DMS153 (cell line): ENCODE measurements at places on chromosomes 7 and 10.

DNA sequence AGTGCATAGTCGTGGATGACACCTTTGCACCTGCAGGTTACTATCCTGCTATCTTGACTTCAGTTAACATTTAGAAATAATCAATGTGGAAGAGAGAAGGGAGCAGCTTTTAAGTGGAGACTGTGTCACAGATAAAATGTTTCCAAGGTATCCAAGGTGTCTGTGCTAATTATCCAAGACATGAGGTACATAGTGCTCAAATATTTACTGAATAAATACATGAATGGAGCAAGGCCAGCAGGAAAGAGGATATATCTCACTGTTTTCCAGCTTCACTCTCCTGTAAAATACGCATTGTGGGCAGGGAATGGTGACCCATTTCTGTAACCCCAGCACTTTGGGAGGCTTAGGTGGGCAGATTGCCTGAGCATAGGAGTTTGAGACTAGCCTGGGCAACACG lies 552.4 kb downstream of the PHTF2 start:
- DNase-seq = no peak

GRCh38 chr7:59079-60016 lies 133.0 kb upstream of the FAM20C start:
- no peak for DNase-seq

DNA sequence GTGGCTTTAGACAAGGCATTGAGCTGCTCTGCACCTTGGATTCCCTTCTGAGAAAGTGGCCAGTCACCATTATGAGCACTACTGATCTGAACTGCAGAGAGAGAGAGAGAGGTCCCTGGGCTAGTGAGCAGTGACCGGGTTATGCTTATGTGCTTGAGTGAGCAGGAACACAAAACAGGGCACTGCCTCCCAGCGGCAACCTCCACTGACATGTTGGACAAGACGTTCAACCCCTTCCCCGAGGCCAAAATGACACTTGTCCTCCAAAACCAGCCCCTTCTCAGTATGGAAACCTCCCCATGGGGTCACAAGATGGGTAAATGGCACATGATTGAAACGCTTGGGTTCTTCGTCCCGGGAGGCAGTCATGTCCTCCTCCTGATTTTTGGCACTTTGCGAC lies 339.4 kb upstream of the ZMIZ1 start:
- no peak for DNase-seq

DNA sequence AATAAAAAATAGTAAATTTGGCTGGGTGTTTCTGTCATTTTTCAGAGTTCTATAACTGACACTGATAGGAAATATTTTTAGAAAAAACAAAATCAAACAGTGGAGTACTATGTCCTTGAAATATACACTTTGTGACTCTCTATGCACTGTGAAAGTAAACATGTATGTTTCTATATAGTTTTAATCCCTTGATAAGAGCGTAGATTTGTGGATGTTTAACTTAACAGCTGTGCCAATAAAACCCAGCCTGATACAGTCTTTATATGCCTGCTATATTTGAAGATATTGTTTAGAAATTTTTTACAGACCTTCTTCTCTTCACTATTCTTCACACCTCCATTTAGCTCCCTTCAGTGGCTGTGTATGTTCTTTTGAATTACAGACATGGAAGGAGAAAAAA lies 473.3 kb upstream of the FZD8 start:
- DNase-seq = no peak

DNA sequence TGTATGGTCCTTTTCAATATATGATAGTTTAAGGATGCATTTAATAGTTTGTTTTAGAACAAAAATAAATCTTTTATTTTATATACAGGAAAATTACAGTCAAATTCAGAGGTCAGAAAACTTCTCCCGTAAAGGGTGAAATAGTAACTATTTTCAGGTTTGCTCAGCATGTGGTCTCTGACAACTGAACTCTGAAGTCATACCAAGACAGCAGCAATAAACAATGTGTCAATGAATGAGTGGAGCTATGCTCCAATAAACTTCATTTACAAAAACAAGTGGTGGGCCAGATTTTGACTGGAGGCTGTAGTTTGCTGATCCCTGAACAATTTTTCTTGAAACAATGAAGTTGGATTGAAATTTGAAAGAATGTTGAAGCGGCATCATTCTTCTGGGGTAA lies 123.6 kb downstream of the ZNF248 start:
- no peak for DNase-seq

- no peak for DNase-seq
Measured at GRCh38 chr7:111324228-111324627, 233.3 kb downstream of the LRRN3 start.

GRCh38 chr10:64648915-64649314 lies 1127.7 kb downstream of the REEP3 start:
- no peak for DNase-seq

DNA sequence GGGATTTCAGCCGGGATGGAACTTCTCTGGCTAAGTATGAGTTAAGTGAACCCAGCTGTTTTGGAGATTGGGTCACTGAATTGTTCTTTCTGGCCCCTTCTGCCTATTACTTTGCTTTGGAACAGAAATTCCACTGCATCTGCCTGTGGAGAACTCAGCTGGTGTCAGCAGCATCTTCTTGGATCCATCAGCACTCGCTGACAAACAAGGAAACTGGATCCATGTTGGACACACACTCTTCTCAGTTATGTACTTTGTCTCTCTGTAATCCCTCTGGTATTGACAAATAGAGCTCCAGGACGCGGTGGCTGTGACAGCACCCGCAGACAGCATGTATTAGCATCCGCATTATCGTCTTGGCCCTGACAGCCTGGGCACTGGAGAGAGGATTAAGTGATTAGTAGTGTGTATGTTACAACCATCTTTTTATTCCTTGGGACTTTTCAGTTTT lies 73.0 kb upstream of the BMPER start:
- DNase-seq = no peak

DNA sequence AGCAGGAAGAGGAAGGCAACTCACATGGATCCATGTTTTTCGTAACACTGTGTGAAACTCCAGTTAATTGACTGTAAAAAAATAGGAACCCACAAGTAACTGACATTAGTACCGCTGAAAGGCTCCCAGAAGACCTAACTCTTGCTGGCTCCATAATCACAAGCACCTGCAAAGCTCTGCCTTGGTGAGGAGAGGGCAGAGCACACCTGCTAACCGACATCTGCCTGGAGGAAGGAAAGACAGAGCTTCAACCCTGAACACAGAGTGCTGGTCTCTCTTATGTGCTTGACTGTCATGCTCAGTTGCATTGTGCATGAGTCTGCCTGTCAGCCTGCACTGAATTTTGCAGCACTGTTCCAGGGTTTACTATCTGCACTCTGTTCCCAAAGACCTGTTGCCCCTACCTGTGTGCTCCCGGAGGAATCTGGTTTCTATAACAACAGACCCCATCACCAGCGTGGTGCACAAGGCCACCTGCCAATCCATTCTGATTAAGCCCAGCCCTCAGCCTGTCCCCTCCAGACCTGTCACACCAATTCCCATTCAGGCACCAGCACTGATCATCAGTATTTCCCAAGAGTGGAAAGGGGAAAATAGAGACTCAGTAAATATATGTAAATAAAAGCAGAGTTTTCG lies 63.1 kb upstream of the ANKRD1 start:
- DNase-seq = no peak

DNA sequence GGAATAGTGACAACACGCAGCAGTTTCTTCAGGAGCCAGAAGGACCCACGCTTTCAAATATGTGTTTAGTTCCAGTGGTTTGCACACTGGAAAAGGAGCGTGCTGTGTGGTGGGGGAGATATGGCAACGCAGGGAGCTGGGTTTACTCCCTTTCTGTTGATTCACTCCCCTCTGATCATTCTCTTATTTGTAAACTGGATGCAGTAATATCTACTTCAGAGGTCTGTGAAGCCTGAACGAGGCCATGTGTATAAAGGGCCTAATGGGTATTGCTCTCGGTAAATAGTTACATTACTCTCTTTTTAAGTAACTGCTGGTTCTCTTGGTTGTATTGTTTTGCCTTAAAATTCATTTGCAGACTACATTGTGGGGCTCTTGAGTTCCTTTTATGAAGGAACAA lies 19.2 kb downstream of the RBM17 start:
- no peak for DNase-seq

DNA sequence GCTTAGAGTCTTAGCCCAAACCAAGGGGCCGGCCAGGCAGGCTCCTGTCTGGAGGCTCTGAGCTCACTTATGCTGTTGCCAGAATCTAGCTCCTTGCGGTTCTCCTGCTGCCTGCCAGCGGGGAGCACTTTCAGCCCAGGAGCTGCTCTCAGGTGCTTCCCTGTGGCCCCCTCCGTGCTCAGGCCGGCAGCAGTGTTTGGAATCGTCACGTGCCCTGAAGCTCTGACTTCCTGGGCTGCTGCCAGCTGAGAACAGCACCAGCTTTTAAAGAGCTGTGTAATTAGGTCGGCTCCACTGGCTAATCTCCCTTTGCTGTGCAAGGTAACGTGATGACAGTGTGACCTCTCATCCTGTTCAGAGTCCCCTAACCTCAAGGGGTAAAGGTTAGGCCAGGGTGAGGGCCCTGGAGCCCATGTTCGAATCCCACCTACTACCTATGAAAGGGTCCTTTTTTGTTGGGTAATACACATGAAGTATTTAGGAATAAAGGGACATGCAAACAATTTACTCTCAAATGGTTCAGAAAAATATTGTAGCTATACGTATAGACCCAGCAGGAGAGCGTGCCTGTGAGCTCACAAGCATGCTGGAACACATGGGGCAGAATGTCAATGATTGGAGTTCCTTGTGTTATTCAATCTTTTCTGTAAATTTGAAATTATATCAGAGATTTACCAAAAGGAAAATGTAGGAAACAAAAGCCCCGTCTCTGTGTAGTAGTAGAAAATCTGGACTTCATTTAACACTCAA lies 16.6 kb downstream of the ZNF862 start:
- peak; percentile 89 for DNase-seq

- DNase-seq = no peak
Measured at GRCh38 chr10:62769574-62770242, 34.8 kb upstream of the ADO start.

GRCh38 chr7:132461032-132461592 lies 115.2 kb downstream of the PLXNA4 start:
- DNase-seq = no peak

GRCh38 chr10:57715233-57715632 lies 552.5 kb downstream of the IPMK start:
- no peak for DNase-seq

- peak; percentile 62 for DNase-seq
Measured at GRCh38 chr7:107103369-107103768, 58.9 kb downstream of the PRKAR2B start.

- DNase-seq = no peak
Measured at GRCh38 chr10:124126145-124126982, 33.0 kb upstream of the CHST15 start.

DNA sequence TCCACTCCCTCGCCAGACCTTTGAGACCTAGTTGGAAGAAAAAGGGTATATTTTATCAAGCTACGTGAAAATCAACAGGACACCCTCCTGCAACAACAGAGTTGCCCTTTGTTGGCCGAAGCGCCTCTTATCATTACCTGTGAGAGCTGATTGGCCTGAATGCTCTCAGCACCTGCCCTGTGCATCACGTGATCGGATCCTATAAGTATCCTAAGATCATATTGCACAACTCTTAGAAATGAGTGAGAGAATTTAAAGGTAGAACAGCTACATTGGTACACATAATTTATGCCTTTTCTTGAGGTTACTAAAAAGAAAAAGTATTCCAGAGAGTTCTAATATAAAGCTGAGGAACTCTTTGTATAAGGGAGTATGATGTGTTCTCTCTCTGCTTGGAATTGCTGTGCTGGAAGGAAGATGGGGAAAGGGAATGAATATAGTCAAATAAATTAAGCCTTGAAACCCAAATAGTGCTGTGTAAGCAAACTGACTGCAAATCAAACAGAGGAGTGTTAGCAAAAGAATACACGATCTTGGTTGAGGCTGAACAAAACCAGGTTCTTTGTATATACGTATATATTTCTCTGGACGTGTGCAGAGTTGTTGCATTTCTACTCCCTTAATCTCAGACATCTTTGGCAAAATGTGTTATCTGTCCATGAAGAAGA lies 69.3 kb downstream of the LRRC4 start:
- no peak for DNase-seq

DNA sequence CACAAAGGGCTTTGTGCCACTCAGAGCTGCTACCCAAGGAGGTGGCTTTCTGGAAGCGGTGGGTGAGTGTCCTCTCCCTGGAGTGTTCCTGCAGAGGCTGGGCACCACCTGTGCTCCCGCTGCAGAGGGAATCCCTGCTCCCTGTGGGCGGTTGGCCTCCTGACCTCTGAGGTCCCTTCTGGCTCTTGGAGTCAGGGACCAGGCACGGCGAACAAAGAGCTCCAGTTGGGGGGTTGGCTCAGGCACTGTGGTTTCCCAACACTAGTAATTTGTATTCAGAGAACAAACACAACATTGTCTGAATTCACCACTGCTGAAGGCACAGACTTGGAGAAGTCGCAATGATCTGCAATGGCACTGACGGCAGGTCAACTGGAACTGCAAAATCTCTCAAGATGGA lies 328.9 kb downstream of the PRPF18 start:
- no peak for DNase-seq

DNA sequence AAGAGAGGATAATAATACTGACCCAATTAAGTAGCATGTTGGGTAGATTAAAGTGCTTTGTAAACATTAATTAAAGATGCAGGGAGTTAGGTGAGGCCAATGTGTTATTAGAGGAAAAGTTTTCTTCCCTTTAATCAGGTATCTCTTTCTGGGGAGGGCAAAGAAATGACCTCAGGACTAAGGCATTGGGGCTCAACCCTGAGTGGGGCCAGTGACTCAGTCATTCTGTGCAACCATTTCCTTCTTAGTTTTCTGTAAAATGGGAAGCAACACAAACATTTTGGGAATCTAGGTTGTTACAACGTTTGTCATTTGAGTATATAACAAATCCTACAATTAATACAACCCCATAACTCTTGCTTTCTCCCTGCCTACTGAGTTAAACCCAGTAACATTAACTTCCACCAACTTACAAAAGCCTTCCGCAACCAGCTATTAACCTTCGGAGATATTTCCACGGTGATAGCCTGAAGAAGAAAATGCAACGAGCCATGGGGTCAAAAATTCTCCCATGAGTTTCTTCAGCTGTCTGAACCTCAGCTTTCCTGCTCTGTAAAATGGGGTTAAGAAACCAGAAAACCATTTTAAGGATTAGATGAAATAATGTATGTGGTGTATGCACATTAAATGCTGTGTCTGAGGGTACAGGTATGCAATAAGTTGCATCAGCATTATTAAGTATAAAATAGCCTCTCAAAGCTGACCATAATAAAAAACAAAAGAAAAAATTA lies 965 bp upstream of the PROSER2 start:
- DNase-seq = no peak

- DNase-seq = peak; percentile 47
Measured at GRCh38 chr7:27169658-27170425, 4.3 kb downstream of the HOXA10 start.

- peak; percentile 88 for DNase-seq
Measured at GRCh38 chr10:74585231-74586087, 240.9 kb upstream of the KAT6B start.
